ENCODE measurements at places on chromosomes 3 and 15. TPM values are rescaled to one million over a fixed set of nuclear protein-coding genes. Genes with fewer than 3 reads are reported as not detected.

DNA sequence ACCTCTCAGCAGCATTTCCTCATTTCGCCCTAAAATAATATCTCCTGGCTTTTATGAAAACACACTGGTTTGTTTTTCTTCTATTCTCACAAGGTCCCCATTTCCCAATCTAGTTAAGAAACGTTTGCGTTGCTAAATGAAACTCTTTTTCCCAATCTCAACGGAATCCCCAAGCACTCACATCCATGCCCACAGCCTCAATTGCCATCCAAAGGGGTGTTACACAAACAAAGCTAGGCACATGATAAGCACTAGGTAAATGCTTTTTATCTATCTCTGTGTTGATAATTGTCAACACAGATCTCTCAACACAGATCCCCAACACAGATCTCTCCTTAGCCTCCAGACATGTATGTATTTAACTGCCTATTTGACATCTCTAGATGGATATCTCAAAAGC is 35.2 kb upstream of the TF start:
- no peak overlapping the region for H3K27ac ChIP-seq
- no peak for DNase-seq
- no peaks in the 10 kb centered on the region for H3K36me3 ChIP-seq
- H3K4me3 ChIP-seq: no peak overlapping the region
- peaks cover 22% of the 10 kb centered on the region for H3K27me3 ChIP-seq
- H3K4me1 ChIP-seq: no peaks in the 10 kb centered on the region

- H3K4me1 ChIP-seq: no peaks in the 10 kb centered on the region
- H3K4me3 ChIP-seq: no peak overlapping the region
- H3K36me3 ChIP-seq: no peaks in the 10 kb centered on the region
- DNase-seq: no peak
These were observed 380.8 kb downstream of the LRTM1 start for GRCh38 chr3:54547051-54547450.

DNA sequence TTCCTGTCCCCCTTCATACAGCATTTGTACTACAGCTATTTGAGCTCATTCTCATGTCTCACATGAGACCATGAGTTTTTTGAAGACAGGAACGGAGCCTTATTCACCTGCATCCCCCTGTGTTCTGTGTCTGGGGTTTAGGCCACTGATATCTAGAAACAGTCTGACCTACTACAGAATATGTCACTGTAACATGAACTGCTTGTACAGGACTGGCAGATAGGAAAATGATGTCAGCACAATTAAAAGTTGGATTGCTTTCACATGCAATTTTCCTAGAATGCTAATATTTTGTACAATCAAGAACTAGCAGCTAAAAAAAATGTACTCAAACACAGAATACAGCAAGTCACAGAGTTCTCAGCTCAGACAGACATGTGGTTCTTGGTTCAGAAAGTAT is 90.8 kb upstream of the FGF12 start:
- peaks cover 1% of the 10 kb centered on the region for H3K27me3 ChIP-seq
- H3K27ac ChIP-seq: peak overlapping the region; percentile 67
- H3K4me1 ChIP-seq: peaks cover 59% of the 10 kb centered on the region
- no peaks in the 10 kb centered on the region for H3K36me3 ChIP-seq
- no peak overlapping the region for H3K4me3 ChIP-seq

DNA sequence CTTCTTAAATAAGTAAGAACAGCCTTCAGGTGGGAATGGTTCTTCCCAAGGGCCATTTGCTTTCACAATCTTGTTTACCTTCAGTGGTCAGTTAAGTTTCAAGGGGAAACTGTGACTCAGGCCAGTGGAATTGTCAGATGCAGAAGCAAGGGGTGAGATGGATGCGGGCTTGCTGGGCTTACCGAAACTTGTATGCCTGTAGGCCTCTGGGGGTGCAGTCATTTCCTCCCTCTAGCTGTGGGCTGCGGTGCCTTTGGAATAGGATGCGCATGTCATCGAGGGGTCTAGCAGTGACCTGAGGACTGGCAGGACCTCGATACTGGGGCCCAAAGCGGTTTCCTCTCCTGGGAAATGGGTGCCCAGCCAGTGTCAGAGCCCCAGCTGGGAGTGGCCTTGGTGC is 121.6 kb downstream of the EEFSEC start:
- H3K4me3 ChIP-seq: no peak overlapping the region
- no peaks in the 10 kb centered on the region for H3K36me3 ChIP-seq
- DNase-seq: no peak
- H3K27me3 ChIP-seq: no peaks in the 10 kb centered on the region
- no peak overlapping the region for H3K27ac ChIP-seq
- H3K4me1 ChIP-seq: no peaks in the 10 kb centered on the region

DNA sequence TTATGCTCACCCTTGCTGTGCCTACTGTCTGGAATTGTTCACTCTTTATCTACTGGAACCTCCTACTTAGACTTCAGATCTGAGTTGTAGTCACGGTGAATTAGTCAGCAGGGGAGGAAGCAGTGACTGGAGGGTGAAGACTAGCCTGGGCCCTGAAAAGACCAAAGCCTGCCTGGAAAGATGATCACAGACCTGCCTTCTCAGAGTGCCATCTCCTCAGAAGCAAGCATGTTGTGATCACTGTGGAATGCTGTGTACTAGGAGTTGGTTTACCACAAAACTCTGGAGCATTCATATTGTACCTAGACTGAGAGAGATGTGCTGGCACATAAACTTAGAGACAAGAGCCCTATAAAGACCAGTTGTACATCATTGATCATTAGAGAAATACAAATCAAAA is 100.7 kb upstream of the SCN10A start:
- H3K4me1 ChIP-seq: peaks cover 3% of the 10 kb centered on the region
- no peak overlapping the region for H3K27ac ChIP-seq
- no peaks in the 10 kb centered on the region for H3K36me3 ChIP-seq
- no peak for DNase-seq

DNA sequence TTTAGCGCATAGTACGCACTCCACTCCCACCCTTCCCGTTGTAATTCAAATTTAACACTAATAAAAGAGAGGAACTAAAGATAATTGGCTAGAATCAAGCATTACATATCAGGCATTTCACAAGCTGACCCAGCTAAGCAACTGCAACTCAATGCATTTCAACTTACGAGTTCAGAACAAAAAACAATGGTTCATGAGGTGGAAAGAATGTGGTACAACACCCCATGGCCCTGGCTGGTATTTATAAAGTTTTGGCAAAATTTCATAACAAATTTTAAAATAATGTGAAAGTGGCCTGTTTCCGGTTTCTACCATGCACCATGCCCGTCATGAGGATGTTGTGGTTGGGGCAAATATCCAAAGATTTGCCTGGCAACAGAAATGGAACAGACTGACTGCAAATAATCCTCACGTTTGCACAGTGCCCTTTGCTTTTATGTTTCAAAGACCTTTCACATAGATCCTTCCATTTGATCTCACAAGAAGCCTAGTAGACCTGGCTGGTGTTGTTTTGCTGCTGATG is 455.3 kb upstream of the NR2F2 start:
- H3K27me3 ChIP-seq: no peaks in the 10 kb centered on the region
- DNase-seq: no peak

DNA sequence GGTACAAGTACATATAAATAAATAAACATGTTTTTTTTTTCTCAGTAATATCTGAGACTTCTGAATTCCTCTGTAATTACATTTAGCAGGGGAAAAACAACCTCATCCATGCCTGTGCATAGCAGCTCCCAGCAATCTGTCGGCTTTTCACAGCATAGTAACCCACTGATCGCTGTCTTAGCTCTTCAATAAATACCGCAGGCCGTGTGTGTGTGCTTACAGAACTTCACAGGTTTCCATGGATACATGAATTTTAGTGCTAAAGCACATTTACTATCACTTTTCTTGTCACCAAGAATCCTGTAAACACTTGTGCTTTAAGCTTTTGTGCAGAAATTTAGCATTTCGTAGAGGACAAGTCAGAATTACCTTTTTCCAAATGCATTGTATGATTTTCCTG is 4.0 kb upstream of the PLAAT1 start:
- H3K27me3 ChIP-seq: peaks cover 25% of the 10 kb centered on the region
- peaks cover 3% of the 10 kb centered on the region for H3K4me1 ChIP-seq
- H3K4me3 ChIP-seq: no peak overlapping the region
- DNase-seq: no peak

Gene THPO
- total RNA-seq: not detected

DNA sequence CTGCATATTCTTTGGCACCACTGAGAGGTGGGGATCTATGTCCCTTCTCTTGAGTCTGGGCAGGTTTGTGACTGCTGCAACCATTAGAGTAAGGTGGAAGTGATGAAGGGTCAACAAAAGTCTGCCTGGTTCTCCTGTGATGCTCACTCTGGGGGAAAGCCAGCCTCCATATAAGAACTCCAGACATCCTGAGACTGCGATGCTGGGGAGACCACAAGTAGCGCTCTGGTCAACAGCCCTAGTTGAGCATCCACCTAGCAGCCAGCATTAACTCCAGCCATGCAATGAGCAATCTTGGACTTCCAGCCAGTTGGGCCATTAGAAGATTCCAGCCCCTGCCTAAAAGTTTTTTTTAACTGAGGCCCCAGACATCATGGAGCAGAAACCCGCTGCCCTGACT is 62.8 kb downstream of the SCN11A start:
- H3K27ac ChIP-seq: no peak overlapping the region
- no peak for DNase-seq
- H3K4me3 ChIP-seq: no peak overlapping the region
- H3K27me3 ChIP-seq: peaks cover 21% of the 10 kb centered on the region

DNA sequence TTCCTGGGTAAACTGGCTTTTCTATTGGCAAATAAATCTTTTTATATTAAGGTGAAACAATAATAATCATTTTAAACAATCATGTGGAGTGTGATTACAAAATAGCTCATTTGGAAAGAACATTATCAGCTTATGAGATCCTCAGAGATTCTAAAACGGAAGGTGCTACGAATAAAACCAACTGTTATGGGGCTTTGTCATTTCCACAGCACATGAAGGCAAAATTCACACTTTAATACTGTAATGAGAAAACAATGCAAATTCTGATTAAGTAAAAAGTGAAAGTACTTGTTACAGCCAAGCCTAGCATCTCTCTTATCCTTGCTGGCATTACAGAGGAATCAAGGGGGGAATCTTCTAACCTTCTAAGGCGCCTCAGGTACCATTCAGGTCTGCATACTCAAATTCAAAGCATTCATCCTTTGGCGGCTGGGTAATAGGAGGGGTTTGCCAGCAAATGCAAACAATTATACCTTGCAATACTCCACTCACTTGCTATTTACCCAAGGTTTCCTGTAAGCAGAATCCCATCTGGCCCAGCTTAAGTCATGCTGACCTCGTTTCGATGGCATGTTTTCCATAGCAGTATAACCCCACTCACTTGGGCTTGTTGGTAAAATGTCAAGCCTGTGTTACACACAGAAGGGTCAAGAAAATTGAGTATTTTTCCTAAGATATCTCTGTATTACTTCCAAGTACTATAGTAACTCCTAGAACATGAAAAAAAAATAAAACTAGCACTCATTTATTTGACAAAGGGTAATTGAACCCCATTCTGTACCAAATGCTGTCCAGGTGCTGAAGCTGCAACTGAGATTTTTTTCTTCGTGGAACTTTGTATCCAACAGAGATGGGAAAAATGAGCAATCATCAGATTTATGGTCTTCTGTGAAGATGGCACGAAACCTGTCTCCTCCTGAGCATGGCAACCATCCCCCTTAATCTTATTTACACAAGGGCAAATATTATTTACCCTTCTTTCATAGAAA is 183.7 kb upstream of the LMCD1 start:
- no peak overlapping the region for H3K4me3 ChIP-seq
- peaks cover 1% of the 10 kb centered on the region for H3K27me3 ChIP-seq
- no peak overlapping the region for H3K27ac ChIP-seq

Measured in activated CD4-positive, alpha-beta memory T cell treated with anti-CD3 and anti-CD28 coated beads, Interleukin-2, amount 10 ng/mL, durations not matched to agents 7 days and 5 days (primary cell).